ENCODE measurements at places on chromosomes 12 and 14.

GRCh38 chr14:99879401-99880295 is 86.4 kb downstream of the EML1 start:
- no peak for DNase-seq

DNA sequence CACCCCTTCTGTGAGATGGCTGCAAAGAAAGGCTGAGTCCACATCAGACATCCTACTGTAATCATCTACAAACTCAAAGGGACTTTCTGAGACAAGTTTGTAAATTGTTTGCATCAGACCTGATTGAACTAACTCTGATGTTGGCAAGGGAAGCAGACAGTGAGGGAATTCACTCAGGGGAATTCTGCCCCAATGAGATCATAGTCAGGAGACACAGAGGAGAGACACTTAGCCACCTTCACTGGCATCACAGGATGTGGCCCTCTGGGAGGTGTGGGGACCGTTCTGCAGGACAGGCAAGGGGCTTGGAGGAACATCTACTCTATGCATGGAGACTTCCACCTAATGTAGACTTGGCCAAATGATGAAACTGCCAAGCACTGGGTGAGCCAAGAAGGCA is 70.7 kb upstream of the DDX11 start:
- no peak for DNase-seq

DNA sequence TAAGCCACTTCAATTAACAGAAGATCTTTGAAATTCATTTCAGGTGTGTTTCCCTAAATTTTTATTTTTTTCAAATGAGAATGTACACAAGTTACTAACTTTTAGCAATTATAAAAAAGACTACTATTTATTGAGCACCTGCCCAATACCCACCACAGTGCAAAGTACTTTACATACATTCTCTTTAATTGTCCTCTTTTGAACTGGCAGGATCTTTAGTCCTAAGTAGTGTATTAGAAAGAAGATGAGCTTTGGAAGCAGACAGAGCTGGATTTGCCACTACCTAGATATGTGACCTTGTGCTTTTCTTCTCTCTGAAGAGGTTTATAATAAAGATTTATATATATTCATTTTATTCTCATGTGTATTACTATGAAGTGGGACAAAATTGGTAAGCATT is 63.7 kb downstream of the TMEM117 start:
- DNase-seq, result no peak

GRCh38 chr12:116463366-116463765 is 95.8 kb upstream of the MAP1LC3B2 start:
- DNase-seq, result no peak

DNA sequence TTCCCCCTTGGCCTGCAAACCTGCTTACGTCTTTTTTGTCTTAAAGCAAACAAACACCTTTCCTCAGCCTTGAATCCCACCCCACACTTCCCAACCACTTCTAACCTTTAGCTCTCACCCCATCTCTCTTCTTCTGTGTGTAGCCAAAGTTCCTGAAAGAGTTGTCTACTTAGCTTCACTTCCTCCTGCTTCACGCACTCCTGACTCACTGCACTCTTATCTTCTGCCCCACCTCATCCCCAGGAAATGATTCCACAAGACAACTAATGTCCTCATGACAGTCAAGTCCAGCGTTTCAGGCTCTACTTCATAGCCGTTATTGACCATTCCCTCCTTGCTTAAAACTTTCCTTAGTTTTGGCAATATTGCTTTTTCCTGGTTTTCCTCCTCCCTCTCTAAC is 22.4 kb downstream of the EIF2B2 start:
- no peak for DNase-seq

DNA sequence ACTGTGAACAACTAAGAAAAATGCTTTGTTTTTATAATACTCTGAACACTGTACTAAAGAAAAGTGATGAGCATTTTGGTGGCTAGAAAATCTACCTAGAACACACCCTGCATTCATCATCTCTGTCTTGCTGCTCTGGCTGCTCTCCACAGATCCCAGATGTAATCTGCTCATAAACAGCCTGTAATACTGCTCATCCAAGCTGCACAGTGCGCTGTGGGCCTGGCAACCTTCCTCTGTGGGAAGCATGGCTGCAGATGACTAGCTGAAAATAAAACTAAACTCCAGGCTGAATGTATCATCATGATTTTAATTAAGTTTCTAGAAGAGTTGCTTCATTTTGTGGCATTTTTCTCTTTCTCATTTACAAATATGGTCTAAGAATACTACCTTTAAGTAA is 200.7 kb downstream of the SLC2A13 start:
- no peak for DNase-seq

DNA sequence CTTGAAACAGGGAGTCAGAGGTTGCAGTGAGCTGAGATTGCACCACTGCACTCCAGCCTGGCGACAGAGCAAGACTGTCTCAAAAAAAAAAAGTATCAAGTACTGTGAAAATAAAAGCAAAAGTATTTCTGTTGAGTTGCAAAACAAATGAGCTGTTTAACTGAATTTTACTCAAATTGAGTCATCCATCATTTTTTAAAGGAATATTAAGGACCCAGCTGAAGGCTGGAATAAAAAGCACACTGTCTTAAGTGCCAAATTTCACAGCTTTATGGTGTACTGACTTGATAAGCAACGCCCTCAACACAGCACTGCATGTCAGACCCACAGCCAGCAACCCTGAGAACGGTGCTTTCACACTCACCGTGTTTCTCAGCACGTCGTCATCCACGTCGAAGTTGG is 57.9 kb downstream of the AMN start:
- no peak for DNase-seq

- DNase-seq, result no peak
These were observed 58.9 kb upstream of the FBXO33 start for GRCh38 chr14:39491134-39491571.

- DNase-seq, result no peak
These were observed 34.5 kb downstream of the CMKLR1 start for GRCh38 chr12:108304633-108305032.

DNA sequence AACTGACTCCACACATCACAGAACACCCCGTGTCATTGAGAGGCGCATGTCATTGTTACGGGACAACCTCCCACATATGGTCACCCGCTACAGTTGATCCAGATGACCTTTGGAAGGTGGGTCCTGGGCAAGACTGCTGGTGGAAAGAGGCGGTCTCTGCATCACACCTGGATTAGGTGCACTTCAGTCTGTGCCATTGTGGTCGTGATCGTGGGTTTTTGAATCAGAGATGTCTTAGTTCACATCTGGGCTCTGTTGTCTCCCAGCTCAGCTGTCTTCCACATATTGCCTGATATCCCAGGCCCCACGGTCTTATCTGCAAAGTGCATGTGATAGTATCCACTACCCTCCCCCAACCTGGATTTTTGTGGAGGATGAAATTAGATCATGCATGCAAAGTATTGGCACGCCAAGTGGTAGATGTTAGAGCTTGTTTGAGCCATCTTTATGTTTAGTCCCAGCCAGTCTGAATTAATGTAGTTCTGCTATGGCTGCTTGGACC is 208.7 kb upstream of the FOXN3 start:
- no peak for DNase-seq

DNA sequence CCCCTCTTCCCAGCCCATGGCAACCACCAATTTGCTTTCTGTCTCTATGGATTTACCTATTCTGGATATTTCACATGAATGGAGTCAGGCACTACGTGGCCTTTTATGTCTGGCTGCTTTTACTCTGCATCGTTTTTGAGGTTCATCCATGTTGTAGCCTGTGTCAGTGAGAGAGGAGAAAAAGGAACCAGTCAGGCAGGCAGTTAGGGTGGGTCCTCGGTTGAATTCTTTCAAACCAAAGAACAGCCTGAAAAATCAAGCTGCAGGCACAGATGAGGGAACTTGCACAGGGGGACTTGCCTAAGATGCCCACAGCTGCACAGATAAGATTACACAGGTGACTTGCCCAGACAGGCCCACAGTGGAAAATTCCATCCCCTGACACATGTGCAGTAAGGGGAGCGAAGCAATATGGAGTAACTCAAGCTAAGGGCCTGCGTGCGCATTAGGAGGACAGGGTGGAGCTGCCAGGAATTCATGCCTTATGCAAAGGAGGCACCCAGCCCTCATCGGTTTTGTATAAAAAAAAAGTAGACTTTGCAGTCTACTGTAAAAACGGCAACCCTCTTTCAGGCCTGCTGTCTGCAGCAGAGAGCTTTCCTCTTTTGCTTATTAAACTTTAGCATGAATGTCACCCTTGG is 152.4 kb upstream of the RFLNA start:
- DNase-seq, result no peak

- DNase-seq, result no peak
These were observed 28.8 kb upstream of the DTX1 start for GRCh38 chr12:113027726-113028125.

DNA sequence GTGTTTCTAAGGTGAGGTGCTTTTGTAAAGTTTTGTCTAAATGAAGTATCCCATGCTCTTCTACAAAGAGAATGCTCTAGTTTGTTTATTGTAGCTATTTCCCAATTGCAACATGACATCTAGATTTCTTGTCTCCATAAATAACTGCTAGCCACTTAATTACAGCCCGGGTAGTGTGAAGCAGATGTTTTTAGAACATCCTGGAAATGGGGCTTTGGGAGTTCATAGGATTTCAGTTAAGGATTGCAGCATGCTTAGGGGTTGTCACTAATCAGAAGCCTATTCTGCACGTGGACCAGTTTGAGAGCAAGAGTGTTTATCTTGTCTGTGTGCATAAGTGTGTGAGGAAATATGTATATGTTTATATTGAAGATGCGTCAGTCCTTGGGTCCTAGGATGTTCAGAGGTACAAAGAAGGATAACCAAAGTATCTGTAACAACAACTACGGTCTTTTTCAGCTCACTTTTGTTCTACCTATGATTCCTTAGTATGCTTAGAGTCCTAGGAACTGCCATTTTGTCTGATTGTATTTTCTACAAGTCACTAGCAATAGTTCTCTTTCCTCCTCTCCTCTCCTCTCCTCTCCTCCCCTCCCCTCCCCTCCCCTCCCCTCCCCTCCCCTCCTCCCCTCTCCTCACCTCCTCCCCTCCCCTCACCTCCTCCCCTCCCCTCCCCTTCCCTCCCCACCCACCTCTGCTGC is 135.3 kb downstream of the ACSS3 start:
- no peak for DNase-seq

GRCh38 chr14:23408307-23408630 is 196 bp upstream of the MYH6 start:
- DNase-seq, result no peak

- no peak for DNase-seq
These were observed 34.6 kb upstream of the TUBA1C start for GRCh38 chr12:49230176-49230804.

- DNase-seq, result no peak
These were observed 3.9 kb downstream of the SLC38A2 start for GRCh38 chr12:46368684-46369083.

GRCh38 chr14:69780092-69780491 is 13.2 kb downstream of the SRSF5 start:
- no peak for DNase-seq

DNA sequence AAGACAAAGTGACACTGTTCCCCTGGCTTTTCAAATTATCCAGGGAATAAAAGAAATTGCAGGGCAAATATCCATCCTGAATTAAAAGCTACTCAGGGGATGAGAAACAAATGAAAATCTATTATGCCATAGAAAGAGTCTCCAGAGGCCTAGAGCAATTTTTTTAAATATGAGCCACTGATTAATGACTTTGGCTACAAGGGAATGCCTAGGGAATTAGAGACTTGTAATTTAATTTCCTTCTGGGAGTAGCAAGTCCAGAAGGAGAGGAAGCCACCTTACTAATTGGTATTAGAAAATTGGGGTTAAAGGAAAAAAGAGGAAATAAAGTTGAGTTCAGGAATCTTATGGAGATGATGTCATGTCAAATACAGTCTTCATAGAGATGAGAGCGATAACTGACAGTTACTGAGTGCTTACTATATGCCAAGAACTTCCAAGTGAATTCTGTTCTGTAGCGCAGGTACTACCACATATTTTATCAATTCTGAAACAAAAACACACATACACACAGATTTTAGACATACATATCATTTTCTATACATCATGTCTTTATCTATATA is 304.4 kb downstream of the DUSP6 start:
- no peak for DNase-seq

GRCh38 chr12:108640802-108641445 is 7.2 kb upstream of the SELPLG start:
- no peak for DNase-seq

DNA sequence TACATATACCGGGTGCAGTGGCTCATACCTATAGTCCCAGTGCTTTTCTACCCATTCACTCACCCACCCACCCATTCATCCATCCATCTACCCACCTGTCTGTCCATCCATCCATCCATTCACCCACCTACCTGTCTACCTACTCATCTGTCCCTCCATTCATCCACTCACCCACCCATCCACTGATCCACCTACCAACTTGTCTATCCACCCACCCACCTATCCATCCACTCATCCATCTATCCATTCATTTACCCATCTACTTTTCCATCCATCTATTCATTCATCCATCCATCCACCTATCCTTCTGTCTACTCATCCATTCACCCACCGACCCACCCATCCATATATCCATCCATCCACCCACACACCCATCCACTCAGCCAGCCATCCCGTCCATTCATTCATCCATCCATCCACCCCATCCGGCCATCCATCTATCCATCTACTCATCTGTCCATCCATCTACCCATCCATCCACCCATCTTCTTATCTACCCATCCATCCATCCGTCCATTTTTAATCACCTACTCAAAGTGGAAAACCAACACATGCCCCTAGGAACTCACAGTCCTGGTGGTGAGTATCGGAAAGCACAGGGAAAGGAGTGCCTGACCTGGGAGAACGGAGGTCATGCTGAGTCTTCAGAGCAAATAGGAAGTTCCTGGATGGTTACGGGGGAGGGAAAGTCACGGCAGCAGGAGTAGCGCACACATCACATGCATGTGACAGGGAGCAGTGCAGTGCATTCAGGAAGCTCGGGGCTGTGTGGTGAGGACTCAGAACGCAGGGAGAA is 20.0 kb downstream of the DDX51 start:
- no peak for DNase-seq

Data from T follicular helper cell (primary cell).